Forelimb muscle (tissue), 1 donor: ENCODE measurements at places on chromosomes 3 and 15. TPM values are rescaled to one million over a fixed set of nuclear protein-coding genes. Genes with fewer than 3 reads are reported as not detected.

GRCh38 chr3:173770011-173770410, 372.5 kb downstream of the NLGN1 start:
- DNase-seq: no peak

DNA sequence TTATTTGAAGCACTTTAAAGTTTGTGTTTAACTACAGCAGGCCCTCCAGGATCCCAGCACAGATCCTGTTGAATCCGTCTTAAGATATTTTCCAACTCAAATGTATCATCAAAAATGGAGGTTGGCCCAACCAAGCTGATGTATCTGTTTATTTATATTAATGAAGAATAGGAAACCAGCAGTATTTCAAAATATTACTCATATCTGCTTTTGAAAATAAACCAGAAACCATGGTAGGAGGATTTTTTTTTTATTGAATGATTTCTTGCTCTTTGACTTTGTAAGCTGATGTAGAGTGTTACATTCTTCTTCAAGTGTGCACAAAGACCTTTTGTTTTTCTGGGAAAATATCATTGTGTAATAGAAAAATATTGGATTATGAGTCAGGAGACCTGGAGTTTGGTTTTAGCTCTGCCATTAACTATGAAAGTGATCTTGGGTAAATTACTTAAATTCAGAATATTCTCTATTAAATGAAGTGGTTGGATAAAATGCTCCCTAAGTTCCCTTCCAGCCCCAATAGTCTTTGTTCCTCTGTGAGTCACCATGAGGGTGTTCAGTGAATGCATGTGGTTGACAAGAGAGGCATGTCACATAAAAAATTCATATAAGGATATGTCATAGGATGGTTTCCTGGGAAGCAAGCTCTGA, 221.3 kb upstream of the GAP43 start:
- DNase-seq: no peak

GRCh38 chr3:72890166-72890925, 2.5 kb downstream of the GXYLT2 start:
- DNase-seq: no peak

- no peak for DNase-seq
These were observed 7.2 kb upstream of the FAM174B start for GRCh38 chr15:92662762-92663161.

GRCh38 chr15:77907824-77908751, 169.4 kb downstream of the TBC1D2B start:
- no peak for DNase-seq

GRCh38 chr3:19954676-19955075, 7.8 kb downstream of the RAB5A start:
- no peak for DNase-seq

DNA sequence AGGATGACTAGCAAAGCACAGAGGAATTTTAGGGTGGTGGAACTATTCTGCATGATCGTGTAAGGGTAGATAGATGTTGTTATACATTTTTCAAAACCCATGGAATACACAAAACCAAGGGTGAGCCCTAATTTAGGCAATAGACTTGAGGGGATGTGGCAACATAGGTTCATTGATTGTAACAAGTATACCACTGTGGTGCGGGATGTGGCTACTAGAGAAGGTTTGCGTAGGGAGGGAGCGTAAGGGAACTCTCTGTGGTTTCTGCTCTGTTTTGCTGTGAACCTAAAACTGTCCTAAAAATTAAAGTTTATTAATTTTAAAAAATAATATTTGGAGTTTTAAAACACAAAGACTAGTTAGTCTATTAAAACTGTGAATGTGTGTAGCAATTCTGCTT, 202.8 kb downstream of the PLCL2 start:
- DNase-seq: no peak

GRCh38 chr3:196502775-196503195, 783 bp downstream of the RNF168 start:
- DNase-seq: no peak

DNA sequence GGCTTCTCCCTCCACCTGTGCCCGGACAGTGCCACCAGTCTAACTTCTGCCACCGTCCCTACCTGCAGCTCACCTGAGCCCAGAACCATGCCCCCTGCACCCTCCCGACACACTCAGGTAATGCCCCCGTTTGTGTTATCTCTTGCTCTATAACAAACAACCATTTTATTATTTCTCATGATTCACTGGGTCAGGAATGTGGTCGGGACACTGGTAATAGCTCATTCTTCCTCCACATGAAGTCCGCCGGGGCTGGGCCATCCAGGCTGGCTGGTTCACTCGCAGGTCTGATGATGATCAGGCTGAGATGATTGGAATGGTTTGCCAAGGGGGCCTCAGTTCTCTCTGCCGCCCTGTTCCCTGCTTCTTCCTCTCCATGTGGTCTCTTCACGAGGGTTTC, 20.3 kb upstream of the NR2E3 start:
- DNase-seq: no peak

The BLM gene
- 4.8 TPM for polyA plus RNA-seq

The XCR1 gene
- 0.27 TPM for polyA plus RNA-seq

The CD47 gene
- polyA plus RNA-seq: 59.5 TPM

The CERS3 gene
- 1.5 TPM for polyA plus RNA-seq
